ENCODE measurements at places on chromosomes 12 and 14. TPM values are rescaled to one million over a fixed set of nuclear protein-coding genes. Genes with fewer than 3 reads are reported as not detected.
A peak's percentile ranks its signal among the peaks of the same experiment; 100 is the strongest.

DNA sequence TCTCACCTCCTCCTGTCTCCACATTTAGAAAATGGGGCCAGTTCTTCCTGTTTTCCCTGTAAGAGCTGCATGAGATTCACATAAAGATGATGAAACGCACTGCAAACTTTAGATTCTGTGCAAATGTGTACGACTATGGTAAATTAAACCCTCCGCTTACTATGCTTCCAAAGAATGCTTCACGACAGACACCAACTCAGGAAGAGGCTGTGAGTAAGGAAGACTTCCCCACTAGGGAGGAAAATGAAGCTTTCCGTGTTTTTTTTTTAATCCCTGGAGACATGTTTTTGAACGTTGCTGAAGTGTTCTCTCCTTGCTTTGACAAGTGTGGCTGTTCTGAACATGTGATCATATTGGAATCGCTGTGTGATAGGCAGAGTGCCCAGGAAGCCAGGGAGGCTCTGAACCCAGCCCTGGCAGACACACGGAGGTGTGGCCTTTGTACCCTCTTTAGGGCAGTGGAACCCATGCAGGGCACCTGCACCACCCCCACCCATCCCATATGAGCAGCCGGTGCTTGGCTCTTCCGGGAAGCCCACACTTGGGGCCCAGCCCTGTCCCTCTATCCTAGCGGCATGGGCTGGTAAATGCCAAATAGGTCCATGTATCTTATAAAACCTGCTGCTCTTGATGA is 7.5 kb upstream of the SYNE3 start:
- no peaks in the 10 kb centered on the region for H3K4me1 ChIP-seq
- DNase-seq, result no peak
- H3K4me3 ChIP-seq, result no peak overlapping the region
- H3K27ac ChIP-seq, result no peak overlapping the region

GRCh38 chr12:77087427-77087826 is 22.1 kb upstream of the E2F7 start:
- no peak for DNase-seq
- no peaks in the 10 kb centered on the region for H3K36me3 ChIP-seq
- H3K27ac ChIP-seq, result no peak overlapping the region
- no peaks in the 10 kb centered on the region for H3K4me1 ChIP-seq
- no peak overlapping the region for H3K4me3 ChIP-seq

- no peak for DNase-seq
- H3K4me1 ChIP-seq, result no peaks in the 10 kb centered on the region
- no peaks in the 10 kb centered on the region for H3K27me3 ChIP-seq
Observed at GRCh38 chr12:108193917-108194316, 64.8 kb downstream of the WSCD2 start.

DNA sequence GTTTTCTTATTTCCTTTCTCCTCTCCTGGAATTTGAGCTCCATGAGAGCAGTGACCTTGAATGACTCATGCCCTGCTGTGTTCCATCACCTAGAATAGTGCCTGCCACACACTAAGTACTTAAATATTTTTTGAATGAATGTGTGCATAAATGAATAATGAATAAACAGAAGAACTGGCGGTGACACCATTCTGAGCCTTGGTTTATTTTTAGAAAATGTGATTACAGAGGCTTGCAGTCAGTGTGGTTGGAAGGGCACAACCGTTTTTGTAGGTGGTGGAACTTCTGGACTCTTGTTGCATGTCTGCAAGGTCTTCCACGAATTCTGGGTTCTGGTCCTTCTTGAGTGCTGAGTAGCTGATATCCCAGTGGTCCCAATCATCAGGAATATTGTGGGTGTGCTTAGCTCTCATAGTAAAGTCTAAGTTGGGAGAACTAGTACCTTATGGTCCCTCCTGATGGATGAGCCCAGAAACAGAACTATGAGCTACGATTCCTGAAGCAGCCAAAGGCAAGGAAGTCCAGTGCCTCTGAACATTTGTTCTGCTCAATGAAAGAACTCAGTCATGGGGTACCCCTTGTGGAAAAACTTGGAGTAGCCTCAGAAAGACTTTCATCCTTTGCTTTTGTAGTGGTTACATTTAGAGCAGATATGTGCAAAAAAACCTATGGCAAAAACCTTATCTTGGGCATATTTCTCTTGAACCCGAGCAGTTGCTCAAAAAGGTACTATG is 28.8 kb upstream of the BHLHE41 start:
- H3K27ac ChIP-seq, result no peak overlapping the region
- no peaks in the 10 kb centered on the region for H3K27me3 ChIP-seq
- no peak overlapping the region for H3K4me3 ChIP-seq

- H3K4me1 ChIP-seq, result peaks cover 15% of the 10 kb centered on the region
- no peak overlapping the region for H3K4me3 ChIP-seq
- no peak for DNase-seq
- no peaks in the 10 kb centered on the region for H3K36me3 ChIP-seq
- H3K27ac ChIP-seq, result no peak overlapping the region
- H3K27me3 ChIP-seq, result no peaks in the 10 kb centered on the region
Observed at GRCh38 chr14:81313775-81314429, 86.2 kb downstream of the STON2 start.

- H3K27me3 ChIP-seq, result no peaks in the 10 kb centered on the region
- no peak overlapping the region for H3K27ac ChIP-seq
- no peaks in the 10 kb centered on the region for H3K36me3 ChIP-seq
- H3K4me1 ChIP-seq, result no peaks in the 10 kb centered on the region
Observed at GRCh38 chr12:27807063-27807703, 27.1 kb upstream of the MANSC4 start.

GRCh38 chr14:104034976-104035699 is 50.4 kb upstream of the ASPG start:
- H3K27ac ChIP-seq, result no peak overlapping the region
- peaks cover 23% of the 10 kb centered on the region for H3K27me3 ChIP-seq
- H3K4me3 ChIP-seq, result no peak overlapping the region
- no peaks in the 10 kb centered on the region for H3K36me3 ChIP-seq
- no peaks in the 10 kb centered on the region for H3K4me1 ChIP-seq
- no peak for DNase-seq

DNA sequence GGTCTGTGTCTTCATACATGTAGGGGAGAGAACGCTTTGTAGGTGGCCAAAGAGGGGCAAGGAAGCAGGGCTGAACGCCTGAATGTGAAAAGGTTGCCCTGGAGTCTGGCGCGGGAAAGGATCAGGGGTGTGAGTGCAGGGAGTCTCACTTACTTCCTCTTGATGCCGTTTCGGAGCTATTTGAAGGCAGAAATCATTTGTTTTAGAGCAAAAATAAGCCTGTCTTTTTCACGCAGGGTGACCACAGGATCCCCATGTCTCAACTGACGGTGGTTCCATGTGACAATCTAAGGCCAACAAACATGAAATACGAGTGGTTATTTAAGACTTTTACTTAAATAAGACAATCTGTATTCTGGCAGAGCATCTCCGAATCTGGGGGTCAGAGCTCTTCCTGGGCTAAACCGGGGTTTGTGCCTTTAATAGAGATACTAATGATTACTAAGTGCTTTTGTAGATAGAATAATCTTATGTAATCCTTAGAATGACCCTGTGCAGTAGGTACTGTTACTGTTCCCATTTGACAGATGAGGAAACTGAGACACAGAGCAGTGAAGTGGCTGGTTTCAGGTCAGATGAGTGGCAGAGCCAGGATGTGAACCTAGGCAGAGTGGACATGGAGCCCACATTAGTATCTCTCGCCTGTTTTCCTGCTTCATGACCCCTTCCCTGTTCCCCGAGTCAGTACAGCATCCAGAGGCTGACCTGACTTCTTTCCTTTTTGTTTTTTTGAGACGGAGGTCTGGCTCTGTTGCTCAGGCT is 1.9 kb downstream of the BRI3BP start:
- H3K36me3 ChIP-seq, result no peaks in the 10 kb centered on the region
- no peak overlapping the region for H3K4me3 ChIP-seq
- H3K27me3 ChIP-seq, result no peaks in the 10 kb centered on the region

DNA sequence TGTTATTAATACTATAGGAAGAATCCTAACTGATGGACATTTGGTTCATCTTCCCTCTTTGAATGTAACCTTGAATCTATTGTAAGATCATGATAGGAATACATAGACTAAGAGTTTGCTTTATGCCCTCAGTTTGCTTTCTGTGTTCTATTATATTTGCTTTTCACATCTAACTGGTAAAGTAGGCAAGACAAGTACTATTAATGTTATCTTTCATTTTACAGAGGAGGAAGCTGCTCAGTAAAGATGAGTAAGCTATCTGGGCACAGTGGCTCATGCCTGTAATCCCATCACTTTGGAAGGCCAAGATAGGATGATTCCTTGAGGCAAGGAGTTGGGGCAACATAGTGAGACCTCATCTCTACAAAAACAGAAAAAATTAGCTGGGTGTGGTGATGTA is 103.0 kb downstream of the TMTC2 start:
- no peak for DNase-seq
- no peak overlapping the region for H3K4me3 ChIP-seq
- no peak overlapping the region for H3K27ac ChIP-seq
- no peaks in the 10 kb centered on the region for H3K4me1 ChIP-seq

DNA sequence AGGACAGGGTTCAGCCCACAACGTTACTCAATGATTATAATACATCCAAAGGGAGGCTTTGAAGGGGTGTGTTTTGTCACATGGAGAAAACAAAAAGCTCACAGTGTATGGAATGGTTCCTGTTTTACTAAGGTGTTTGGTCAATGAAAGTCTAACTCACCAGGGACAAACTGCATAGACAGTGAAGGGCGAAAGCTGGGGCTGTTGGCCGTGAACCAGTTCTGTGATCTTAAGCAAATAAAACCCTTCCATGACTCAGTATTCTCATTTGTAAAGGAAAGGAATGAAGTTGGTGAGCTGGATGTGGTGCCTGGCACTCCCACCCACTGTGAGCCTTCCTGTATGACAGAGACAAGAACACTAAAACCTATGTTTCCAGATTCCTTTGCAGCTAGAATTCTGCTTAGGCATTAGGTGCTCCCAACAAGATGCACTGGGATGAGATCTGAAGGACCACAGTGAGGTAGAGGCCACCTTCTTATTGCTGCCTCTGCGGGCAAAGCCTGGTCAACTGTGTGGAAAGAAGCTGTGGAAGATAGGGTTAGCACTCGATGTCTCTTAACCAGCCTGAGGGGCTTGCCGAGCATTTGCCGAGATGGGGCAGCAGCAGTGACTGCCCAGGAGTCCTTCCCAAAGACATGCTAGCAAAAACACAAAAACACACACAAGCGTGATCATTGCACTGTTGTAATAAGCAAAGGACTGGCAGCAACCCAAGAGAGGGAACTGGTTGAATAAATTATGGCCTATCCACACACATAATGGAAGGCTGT is 48.5 kb downstream of the VCPKMT start:
- H3K27ac ChIP-seq, result no peak overlapping the region
- DNase-seq, result no peak
- peaks cover 5% of the 10 kb centered on the region for H3K4me1 ChIP-seq
- H3K36me3 ChIP-seq, result no peaks in the 10 kb centered on the region

DNA sequence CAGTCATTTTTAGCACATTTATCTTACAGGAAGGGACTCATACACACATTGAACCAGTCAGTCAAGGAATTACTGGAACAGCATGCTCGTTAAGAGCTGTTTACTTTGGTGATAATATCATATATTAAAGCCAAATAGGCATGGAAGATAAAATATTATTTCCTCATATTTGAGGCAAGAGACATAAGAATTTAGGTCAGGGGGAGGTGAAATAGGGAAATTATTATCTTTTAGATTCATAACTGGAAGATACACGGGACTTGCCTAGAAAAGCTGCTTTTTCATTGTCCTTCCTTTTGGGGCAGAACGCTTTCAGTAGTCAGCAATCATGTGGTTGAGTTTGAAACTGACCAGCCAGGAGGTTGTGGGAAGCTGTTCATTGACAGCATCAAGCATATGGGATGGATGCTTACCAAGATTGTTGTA is 72.5 kb downstream of the NTN4 start:
- no peak overlapping the region for H3K4me3 ChIP-seq
- H3K4me1 ChIP-seq, result peaks cover 11% of the 10 kb centered on the region
- no peaks in the 10 kb centered on the region for H3K27me3 ChIP-seq
- no peaks in the 10 kb centered on the region for H3K36me3 ChIP-seq

DNA sequence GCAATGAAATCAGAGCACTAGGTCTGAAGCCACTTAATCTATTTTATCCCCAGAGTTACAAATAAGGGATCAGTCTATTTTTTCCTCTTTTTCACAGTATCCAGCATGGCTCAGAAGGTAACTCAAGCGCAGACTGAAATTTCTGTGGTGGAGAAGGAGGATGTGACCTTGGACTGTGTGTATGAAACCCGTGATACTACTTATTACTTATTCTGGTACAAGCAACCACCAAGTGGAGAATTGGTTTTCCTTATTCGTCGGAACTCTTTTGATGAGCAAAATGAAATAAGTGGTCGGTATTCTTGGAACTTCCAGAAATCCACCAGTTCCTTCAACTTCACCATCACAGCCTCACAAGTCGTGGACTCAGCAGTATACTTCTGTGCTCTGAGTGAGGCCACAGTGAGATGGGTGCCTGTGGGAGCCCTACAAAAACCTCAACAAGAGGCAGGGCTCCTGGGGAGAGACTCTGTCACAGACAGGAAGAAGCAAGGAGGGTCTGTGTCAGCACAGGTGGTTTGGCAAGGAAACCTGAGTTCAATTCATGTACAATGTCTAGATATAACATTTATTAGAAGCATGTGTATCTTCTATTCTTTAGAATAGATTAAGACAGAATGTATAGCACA is 334.3 kb upstream of the OR4E1 start:
- H3K27ac ChIP-seq, result no peak overlapping the region
- H3K27me3 ChIP-seq, result no peaks in the 10 kb centered on the region
- H3K4me3 ChIP-seq, result no peak overlapping the region

- DNase-seq, result no peak
- H3K4me3 ChIP-seq, result no peak overlapping the region
Observed at GRCh38 chr14:80602946-80603345, 338.6 kb downstream of the CEP128 start.

GRCh38 chr14:96629082-96629481 is 126.9 kb downstream of the PAPOLA start:
- H3K27ac ChIP-seq, result no peak overlapping the region
- H3K27me3 ChIP-seq, result no peaks in the 10 kb centered on the region
- no peak overlapping the region for H3K4me3 ChIP-seq

GRCh38 chr14:34189866-34190265 is 239.0 kb upstream of the EGLN3 start:
- H3K27ac ChIP-seq, result no peak overlapping the region
- H3K4me3 ChIP-seq, result no peak overlapping the region
- no peaks in the 10 kb centered on the region for H3K4me1 ChIP-seq

GRCh38 chr12:6140651-6141447 is 16.4 kb upstream of the VWF start:
- H3K27ac ChIP-seq, result peak overlapping the region; percentile 67
- H3K4me1 ChIP-seq, result peaks cover 11% of the 10 kb centered on the region
- DNase-seq, result no peak
- H3K27me3 ChIP-seq, result no peaks in the 10 kb centered on the region

Gene NFATC4
- 58.6 TPM for total RNA-seq

Gene ALKBH1
- 12.3 TPM for total RNA-seq

Gene TUNAR
- not detected for total RNA-seq

Gene STAC3
- total RNA-seq, result 3.6 TPM

Gene ACOT6
- total RNA-seq, result not detected

Gene SLC5A8
- total RNA-seq, result not detected

Gene PPM1H
- 1.7 TPM for total RNA-seq

Gene STXBP6
- total RNA-seq, result 29.4 TPM

Gene TAS2R31
- total RNA-seq, result 17.3 TPM

Gene FAM181A
- not detected for total RNA-seq

Gene CELA1
- not detected for total RNA-seq
